ENCODE measurements at places on chromosomes 1 and 21.

GRCh38 chr1:184416946-184417345 is 30.1 kb downstream of the C1orf21 start:
- no peak for DNase-seq

DNA sequence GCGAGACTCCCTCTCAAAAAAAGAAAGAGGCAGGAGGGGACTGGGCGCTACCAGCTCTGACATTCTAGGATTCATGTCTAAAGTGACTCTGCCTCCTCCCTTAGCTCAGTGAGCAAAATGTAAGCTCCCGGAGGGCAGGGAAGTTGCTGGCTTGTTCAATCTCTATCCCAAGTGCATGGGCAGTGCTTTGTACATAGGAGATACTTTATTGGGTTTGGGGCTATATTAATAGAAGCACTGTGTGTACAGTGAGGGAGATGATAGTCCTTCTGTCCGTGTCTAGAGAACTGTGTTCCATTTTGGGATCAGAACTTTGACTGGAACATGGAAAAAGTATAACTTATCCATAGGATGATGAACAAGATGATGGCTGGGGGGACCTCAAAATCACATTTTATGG is 16.7 kb upstream of the LUZP1 start:
- no peak for DNase-seq

DNA sequence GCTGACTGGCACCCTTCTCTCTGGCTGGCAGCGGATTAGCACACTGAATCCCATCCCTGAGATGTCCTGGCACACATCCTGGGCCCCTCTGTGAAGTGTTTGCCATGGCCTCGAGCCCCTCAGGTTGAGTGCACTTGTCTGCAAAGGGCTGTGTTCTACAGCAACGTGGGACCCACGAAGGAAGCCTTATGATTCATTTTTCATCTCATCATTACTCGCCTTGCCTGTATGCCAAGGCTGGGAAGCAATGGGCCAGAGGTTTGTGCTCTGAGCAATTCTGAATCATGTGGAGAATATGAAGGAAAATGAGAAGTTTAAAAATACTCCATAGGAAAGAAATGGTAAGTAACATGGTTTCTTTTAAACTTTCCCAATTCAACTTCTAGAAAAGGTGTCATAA is 124.8 kb upstream of the LMO4 start:
- no peak for DNase-seq

DNA sequence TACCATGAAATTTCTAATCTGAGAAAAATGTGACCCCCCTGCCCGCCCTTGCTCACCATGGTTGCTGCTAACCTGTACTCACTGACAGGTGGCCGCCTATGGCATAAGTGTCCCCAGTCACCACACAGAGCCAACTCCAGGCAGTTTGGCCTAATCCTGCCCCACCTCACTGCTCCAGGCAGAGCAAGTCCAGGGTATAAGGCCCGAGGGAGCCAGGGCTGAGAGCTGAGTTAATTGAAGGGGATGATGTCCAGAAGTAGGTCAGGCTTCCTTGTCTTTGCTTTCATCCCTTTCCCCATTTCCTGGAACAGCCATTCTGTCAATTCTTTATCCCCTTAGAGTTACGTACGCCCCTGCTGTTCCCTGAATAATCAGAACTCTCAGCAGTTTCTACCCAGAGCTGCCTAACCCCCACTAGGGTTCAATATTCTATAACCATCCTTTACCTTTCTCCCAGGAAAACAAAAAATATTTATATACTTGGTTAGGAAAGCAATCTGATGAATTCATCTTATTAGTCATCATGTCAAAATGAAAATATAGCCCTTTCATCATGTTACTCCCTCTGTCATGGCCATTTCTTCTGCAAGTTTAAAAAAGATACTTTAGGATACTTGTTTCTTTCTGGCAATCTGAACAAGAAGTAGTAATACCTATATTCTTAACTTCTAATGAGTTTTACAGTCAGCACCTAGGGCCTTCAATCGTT is 29.4 kb upstream of the CD101 start:
- DNase-seq = no peak

DNA sequence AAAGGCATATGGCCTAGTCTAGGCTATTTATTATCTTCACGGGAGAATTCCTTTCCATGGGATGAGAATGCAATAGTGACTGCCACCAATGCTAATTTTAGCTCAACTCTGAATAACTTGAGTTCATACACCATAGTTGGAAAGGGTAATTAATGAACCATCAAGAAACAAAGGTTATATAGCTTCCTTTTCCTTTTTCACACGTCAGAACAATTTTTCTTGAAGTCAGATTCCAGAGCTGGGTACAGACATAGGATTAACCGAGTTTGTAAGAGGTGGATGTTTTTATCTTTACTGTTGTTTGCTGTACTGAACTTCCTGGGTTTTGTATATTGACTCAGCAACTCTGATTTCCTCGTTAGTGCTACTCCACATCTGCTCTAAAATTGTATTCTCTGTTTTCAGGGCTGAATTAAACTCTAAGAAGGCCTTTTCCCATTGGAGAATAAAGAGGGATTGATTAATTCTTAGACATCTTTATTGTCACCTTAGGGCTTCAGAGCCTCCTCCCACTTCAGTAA is 262.0 kb downstream of the NUF2 start:
- DNase-seq = no peak

DNA sequence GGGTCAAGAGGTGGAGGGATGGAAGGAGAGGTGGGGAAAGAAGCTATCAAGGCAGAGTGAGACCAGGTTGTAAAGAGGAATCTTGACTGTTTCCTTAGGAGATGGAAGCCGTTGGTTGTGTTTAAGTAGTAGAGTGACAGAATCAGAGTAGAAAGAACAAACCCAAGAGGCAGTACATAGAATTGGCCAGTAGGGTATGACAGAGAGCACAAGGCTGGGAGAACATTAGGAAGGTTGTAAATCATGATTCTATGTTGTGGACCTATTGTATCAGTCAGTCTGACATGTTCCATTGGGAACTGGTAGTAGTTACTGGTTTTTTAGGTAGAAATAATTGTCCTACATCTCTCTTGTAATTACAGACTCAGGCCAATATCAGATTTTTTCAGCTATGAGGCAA is 486.9 kb upstream of the USP24 start:
- DNase-seq = no peak

DNA sequence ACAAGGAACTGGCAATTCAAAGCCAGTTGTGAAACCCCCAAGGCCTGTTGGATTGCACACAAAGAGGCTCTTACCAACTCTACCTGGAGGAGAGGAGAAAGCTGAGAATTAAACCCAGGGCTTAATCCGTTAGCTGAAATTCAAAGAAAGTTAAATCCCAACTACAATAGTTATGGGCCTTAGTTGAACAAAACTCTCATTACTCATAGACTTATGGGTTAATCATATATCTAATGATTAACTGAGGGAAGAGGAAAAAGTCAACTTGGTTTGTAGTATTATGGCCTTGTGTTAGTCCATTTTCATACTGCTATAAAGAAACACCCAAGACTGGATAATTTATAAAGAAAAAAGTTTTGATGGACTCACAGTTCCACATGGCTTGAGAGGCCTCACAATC is 838.2 kb upstream of the ADGRL2 start:
- DNase-seq = no peak

- no peak for DNase-seq
These were observed 1.5 kb upstream of the ST6GALNAC5 start for GRCh38 chr1:76865696-76866286.

- no peak for DNase-seq
These were observed 23.2 kb upstream of the CNIH3 start for GRCh38 chr1:224592636-224593582.

GRCh38 chr1:81800695-81801650 is at the start of gene ADGRL2:
TSS of gene ADGRL2 (plus strand) at chr1:81800934. CDS start at chr1:81836985, 36,051 bp downstream.
- no peak for DNase-seq
